ENCODE measurements at places on chromosomes 3 and 15.

GRCh38 chr3:150793641-150794040 lies 30.7 kb upstream of the SIAH2 start:
- DNase-seq: no peak

DNA sequence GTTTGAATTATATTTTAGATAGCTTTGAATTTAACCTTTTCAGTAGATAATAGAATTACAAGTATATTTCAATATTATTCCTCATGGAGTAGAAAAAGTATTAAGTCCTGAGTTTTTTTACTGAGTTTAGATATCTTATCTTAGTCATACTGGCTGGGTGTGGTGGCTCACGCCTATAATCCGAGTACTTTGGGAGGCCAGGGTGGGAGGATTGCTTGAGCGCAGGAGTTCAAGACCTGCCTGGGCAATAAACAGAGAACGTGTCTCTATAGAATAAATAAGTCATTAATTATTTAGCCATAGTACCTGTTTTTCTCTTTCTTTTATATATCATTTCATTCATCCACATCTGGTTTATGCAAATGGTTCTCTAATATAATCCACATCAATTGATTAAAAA lies 9.9 kb downstream of the RAP2B start:
- DNase-seq: no peak

- no peak for DNase-seq
Measured at GRCh38 chr15:77775837-77776236, 143.1 kb upstream of the LINGO1 start.

GRCh38 chr3:61168286-61168685 lies 83.0 kb downstream of the FHIT start:
- DNase-seq: no peak

GRCh38 chr15:94036156-94036555 lies 195.2 kb upstream of the MCTP2 start:
- DNase-seq: no peak
